ENCODE measurements at places on chromosomes 1 and 21.

- DNase-seq, result no peak
These were observed 995 bp downstream of the CACYBP start for GRCh38 chr1:175000697-175001187.

DNA sequence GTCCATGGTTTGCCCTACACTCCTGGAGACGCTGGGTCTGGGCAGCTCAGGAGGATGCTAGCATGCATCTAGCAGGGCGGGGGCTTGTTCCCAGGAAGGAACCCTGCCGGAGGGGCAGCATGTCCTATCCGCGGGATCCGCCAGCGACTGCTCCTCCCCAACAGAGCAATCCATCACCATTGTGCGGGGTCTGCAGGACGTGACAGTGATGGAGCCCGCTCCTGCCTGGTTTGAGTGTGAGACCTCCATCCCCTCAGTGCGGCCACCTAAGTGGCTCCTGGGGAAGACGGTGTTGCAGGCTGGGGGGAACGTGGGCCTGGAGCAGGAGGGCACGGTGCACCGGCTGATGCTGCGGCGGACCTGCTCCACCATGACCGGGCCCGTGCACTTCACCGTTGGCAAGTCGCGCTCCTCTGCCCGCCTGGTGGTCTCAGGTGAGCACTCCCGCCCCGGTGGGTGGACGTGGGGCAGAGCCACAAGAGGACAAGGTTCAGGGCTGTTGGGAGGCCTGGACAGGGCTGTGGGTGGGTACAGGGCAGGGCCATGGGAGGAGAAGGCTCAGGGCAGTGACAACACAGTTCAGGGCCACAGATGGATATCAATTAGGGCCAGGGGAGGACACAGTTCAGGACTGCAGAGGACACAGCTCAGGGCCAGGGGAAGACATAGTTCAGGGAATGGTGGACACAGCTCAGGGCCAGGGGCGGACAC, 71.3 kb downstream of the OBSCN start:
- no peak for DNase-seq

DNA sequence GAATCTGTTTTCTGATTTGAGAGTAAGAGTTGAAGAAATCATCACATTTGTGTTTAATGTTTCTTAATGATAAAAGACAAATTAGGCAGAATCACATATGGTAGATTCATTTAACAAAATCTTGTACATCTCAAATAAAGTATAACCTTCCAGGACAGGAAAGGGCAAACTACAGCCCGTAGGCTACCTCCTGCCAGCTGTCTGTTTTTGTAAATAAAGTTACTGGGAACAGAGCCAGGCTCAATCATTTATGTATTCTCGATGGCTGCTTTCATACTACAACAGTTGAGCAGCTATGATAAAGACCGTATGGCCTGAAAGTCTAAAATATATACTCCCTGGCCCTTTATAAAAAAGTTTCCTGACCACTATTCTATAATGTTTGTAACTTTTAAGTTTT, 204.1 kb downstream of the COL24A1 start:
- DNase-seq, result no peak

- DNase-seq, result no peak
These were observed 105.1 kb upstream of the DPH5 start for GRCh38 chr1:101130673-101131072.

- no peak for DNase-seq
These were observed 10.7 kb downstream of the ZNF648 start for GRCh38 chr1:182050481-182051448.

GRCh38 chr21:36257657-36258056, 62.3 kb upstream of the MORC3 start:
- no peak for DNase-seq

- DNase-seq, result no peak
These were observed 13.4 kb downstream of the CLEC20A start for GRCh38 chr1:178483251-178483957.

GRCh38 chr1:215581896-215582295, 14.8 kb downstream of the KCTD3 start:
- no peak for DNase-seq

- DNase-seq, result no peak
These were observed 28.2 kb downstream of the TFB2M start for GRCh38 chr1:246537887-246538286.

DNA sequence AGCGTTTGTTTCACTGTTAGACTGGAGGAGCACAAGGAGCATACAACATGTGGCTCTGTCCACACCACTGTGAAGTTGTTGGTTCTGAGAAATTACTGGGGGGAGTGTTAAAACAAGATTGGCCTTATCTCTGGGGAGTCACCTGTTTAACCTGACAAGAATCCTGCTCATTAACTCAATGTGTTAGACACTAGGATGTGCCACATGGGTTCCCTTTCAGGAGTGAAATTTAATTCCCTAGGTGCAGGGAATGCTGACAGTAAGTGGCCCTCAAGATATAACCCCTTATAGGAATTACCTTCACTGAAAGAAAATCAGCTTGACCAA, 45.8 kb upstream of the WNT2B start:
- DNase-seq, result no peak

DNA sequence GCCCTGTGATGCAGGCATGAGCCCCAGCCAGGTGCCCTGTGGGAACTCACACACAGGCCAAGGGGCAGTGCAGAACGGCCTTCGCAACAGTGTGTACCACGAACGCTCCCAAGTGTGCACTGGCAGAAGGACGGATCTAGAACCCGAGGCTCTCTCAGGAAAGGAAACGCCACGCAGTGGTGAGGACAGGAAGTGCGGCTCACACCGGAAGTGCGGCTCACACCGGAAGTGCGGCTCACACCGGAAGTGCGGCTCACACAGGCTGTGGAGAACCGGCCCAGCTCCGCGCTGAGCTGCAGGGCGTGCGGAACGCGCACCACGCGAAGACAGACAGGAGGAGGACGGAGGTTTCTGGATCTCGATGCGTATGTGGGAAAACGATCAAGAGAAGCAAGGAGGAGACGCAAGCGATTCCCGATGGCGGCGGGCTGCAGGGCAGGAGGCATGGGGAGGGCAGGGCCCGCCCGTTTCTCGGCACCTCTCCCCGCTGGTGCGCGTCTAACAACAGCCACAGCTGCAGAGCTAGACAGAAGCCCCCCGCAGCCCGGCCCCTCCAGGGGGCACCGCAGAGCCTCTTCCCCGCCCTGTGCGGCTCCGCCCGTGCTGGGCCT, 35.9 kb upstream of the TMEM52 start:
- no peak for DNase-seq

GRCh38 chr1:159828581-159829272, 2.1 kb downstream of the SLAMF8 start:
- no peak for DNase-seq

DNA sequence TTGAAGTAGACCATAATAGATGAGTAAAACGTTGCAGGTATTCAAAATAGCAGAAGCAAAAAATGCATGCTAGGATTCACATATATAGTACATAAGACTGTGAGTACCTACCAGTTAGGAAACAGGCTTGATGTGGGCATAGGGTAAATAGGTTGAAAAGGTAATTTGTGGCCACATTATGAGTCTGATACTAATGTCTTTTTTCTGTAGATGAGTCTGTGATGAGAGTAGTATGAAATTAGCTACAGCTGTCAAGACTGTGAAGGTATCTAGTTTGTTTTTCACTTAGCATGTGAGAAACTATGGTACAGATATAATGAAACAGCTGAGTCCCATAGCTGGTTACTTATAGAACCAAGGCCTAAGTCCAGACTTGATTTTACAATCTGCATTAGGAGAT, 12.4 kb upstream of the SPATA1 start:
- DNase-seq, result no peak

DNA sequence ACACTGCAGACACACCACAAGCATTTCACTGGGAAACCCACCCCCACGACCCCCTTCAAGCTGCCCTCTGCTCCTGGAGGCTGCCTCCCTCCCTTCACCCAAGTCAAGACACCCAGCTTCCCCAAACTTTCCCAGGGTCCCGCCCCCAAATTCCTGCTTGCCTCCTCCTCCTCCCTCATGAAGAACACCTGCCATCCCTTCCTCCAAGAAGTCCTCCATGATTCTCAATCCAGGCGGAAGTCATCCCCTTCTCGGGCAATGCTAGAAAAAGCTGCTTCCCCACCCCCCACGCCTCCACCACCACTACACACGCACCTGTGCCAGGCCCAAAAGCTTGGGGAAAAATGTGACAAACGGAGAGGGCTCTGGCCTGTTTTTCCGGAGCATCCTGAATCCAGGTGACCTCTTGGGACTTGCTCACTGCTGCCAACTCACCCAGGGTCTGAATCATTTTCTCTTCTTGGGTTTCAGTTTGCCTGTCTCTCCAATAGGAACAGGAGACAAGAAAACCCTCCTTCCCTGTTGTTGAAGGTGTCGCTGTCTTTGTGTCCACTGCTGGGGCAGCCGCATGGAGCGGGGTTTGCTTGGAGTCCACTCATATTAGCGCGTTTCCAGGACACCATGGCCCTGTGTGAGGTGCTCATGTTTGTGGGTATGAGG, 101.0 kb upstream of the CASZ1 start:
- DNase-seq, result no peak

DNA sequence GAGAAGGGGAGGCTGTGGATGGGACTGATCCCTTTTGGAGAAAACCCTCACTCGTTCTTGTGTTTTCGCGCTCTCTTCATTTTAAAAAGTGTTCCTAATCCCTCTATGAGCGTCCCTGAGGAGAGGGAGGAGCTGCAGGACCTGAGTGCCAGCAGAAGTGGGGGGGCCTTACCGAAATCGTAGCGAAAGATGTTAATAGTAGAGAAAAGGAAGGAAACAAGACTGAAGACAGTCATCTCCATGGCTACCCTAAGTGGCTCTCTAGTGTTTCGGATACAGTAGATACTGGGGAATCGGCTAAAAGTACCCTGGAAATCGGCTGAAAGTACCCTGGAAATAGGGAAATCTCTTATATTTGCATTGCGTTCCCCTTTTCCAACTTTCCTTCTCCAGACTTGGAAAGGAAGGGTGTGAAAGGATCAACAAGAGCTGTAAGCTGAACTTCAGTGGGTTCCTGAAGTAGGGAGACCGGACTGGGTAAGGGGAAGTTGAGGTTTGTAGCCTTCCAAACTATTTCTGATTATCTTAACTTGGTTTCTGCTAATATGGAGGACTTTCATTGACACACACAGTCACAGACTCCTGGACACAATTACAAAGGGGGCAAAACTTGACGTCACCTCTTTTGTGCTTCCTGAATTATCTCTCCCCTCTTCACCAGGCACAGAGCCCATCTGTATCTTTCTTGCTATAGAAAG, 486 bp upstream of the DSTYK start:
- DNase-seq, result no peak

- DNase-seq, result no peak
These were observed 193.9 kb downstream of the DHRS3 start for GRCh38 chr1:12424087-12424529.

- DNase-seq, result no peak
These were observed 320 bp downstream of the C1orf174 start for GRCh38 chr1:3899754-3900149.

All from HuH-7 (cell line).